Nephron progenitor cell (in vitro differentiated cells): ENCODE measurements at places on chromosomes 1 and 21.

DNA sequence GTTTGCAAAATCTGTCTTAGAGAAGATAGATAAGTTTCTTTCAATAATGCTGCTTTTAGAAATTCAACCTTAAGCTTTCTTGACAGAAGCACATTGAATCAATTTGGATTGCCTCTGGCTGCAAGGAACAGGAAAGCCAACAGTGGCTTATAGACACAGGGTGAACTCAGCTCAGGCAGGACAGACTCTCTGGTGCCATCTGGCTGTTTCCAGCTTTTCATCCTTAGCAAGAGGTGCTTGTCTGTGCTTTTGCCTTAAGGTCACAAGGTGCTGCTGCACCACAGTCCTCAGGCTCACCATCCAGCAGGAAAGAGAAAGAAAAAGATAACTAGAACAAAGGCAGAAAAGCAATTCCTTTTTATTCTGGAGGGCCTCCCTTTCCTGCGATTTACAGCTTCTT lies 93.7 kb upstream of the ETS2 start:
- peak; percentile 8 for DNase-seq

DNA sequence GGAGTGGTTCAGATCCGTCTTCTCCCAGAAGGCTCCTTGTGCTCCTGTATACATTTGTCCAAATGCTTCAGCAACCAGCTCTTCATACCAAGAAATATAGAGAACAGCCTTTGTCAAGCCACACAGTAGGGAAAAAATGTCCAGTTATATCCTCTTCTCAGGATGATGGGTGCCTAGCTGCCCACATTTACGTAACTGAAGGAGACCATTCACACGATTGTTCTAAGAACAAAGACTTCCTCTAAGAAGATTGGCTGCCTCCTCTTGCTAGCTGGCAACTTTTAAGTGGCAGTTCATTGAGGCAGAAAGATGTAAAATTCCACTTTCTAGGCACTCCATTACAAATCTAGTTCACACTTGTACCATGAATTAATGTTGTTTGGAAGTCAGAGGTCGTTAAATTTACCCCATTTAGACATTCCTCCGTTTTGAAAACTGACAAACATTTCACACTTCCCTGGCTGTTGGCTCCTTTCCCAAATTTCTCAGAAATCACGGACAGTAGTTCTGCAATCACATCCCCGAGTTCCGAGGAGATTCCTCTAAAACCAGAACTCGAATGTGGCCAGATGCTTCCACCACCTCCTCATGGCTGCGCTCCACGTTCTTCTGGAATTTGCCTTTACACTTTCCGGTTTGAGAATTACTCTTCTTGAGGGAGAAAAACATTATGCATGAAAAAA lies 45.6 kb upstream of the CSF1 start:
- no peak for DNase-seq

GRCh38 chr1:227335242-227336020 lies 17.1 kb upstream of the CDC42BPA start:
- no peak for DNase-seq

- no peak for DNase-seq
These were observed 18.6 kb downstream of the FABP3 start for GRCh38 chr1:31354283-31354682.

GRCh38 chr1:201741763-201742342 lies 87.1 kb upstream of the IPO9 start:
- no peak for DNase-seq

GRCh38 chr21:21813289-21813688 lies 815.1 kb downstream of the NCAM2 start:
- DNase-seq = no peak

DNA sequence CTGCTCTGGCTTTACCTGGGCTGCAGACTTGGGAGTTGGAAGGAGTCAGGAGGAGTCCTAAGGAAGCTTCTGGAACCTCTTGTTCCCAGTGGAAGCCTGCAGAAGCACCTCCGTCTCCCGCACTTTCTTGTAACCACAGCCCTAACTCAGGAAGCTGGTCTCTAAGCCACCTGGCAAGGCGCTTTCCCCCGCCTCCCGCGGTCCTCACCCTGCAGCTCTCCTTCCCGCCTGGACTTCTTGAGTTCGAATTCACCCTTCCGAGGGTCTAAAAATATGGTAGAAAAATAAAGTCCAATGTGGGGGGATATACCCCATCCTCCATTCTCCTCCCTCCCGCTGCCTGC lies 15.1 kb downstream of the PAX7 start:
- no peak for DNase-seq

DNA sequence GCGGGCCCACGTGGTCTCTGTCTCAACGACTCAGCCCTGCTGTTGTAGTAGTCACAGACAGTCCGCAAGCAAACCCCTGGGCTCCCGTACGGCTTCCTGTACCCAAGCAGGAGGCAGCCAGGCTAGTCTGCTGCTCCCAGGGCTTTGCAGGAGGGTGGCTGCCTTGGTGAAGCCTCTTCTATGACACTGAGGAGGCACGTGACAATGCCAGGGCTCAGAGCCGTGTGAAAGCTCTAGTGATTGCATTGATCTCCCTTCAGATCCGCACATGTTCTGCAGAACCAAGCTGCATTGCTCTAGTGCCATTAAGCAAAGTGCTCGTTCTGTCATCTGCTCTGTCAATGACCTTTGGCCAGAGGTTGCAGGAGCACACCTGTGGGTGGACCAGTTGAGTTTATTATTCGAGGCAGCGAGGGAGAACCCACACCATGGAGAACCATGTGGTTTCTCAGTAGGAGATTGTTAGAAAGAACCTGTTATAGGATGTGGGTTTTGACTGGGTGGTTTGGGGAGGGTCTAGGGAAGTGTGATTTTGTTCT lies 18.0 kb downstream of the UMODL1 start:
- no peak for DNase-seq
